ENCODE measurements at places on chromosomes 16 and 17.

DNA sequence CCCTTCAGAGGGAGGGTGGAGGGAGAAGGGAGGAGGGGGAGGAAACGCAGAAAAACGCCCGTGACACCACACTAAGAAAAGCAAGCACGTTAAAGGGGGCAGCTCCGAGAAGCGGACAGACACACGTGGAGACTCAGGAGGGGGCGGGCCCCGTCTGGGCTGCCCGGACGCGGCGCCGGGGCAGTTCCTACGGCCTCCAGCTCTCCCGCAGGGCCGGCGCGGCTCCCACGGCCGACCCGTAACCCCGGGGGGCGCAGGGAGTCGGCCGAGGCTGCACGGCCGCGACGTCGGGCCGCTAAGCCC, 362 bp downstream of the KLHDC4 start:
- peak; percentile 51 for DNase-seq

GRCh38 chr16:78563905-78564304, 464.5 kb downstream of the WWOX start:
- no peak for DNase-seq

GRCh38 chr16:1723450-1724147, 17.6 kb downstream of the MAPK8IP3 start:
- no peak for DNase-seq

- DNase-seq = no peak
These were observed 153.7 kb upstream of the KCNJ18 start for GRCh38 chr17:21538615-21539014.

DNA sequence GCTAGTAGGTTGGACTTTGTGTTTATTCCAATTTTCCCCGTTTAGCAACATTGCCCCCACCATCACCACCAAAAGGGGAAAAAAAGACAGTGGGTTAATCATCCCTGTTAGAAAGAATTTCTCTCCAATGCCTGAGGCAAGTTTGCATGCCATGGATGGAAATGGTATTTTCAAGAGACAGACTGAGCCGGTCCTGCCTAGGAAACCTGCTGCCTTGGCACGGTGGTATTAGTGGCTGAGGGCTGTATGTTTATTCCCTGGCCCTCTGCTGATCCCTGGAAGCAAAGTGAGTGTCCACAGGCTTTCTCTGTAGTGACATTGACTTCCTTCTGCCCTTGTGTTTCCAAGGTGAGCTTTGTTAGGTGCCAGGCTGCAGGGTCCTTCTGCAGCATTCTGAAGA, 427.0 kb upstream of the RBFOX1 start:
- no peak for DNase-seq

DNA sequence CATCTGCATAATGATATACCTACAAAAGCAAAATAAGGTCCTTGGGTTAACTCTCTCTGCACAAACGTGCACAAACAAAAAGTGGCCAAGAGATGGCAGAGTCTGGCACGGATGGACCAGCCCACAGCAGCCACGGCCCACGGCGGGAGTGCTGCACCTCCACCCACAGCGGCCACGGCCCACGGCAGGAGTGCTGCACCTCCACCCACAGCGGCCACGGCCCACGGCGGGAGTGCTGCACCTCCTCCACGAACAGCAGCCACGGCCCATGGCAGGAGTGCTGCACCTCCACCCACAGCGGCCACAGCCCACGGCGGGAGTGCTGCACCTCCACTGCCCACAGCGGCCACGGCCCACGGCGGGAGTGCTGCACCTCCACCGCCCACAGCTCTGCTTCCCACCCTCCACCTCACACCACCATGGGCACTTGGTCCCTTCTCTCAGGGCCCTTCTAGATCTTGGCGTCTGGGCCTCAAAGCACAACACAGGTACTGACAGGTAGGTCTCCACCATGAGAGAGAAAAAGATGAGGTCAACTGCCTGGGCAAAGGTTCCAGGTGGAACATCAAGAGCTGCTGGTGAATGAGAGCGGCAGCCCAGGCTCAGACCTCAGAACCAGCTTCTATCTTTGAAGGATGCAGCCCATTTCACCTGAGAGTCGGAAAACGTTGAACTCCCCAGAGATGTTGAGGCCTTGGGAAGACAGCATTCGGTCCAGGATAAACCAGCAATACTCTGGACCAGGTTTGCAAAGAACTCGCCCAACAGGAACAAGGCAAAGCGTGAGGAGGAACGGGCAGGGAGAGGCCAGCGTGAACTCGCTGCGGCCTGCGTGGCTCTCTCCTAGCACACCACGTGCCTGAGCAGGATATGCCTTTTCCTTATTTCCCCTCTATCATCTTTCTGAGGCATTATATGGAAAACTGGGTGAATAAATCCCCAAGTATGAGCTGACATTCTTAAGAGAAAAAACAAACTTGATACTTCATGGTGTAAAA, 124.5 kb downstream of the ZNF778 start:
- DNase-seq = no peak

- no peak for DNase-seq
These were observed 22.7 kb downstream of the ASGR1 start for GRCh38 chr17:7156342-7156940.

- no peak for DNase-seq
These were observed 18.1 kb downstream of the ADGRG1 start for GRCh38 chr16:57646388-57647039.

GRCh38 chr16:10608687-10609401, 28.4 kb upstream of the EMP2 start:
- DNase-seq = no peak

DNA sequence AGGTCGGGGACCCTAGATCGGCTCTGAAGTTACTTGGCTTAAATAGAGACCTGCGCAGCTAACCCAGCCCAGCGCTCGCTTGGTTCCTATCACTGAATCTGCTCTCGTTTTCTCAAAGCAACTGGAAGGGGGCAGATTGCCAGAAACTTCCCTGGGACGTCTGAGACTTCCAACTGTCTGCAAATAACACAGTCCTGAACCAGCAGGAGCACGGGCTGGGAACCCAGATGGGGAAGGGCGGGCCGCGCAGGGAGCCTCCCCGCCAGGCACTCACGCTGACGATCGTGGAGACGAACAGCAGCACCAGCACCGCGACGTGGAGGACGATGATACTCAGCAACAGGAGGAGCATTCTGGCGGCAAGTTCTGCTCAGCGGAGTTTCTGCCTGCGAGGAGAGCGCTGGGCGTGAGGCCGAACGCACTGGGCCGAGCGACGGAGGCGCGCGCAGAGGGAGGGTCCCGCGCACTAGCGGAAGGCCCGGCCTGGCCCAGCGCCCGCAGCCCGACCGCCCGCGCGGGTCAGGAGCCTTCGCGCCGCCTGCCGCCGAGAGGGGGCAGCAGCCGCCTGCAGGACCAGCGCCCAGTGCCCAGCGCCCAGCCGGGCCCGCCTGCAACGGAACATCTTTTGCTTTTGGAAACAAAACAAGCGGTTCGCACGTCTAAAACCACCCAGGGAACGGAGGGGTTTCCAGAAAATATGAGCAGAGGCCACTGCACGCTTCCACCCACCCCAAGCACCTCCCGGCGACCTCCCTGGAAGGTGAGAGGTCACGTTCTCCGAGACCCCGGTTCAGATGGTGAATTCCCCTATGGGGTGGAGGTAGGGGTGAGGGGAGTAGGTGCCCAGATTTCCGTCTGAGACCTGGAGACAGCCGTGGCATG, 4.5 kb downstream of the PMP22 start:
- no peak for DNase-seq

GRCh38 chr17:2384439-2385127, 16.3 kb downstream of the MNT start:
- no peak for DNase-seq

DNA sequence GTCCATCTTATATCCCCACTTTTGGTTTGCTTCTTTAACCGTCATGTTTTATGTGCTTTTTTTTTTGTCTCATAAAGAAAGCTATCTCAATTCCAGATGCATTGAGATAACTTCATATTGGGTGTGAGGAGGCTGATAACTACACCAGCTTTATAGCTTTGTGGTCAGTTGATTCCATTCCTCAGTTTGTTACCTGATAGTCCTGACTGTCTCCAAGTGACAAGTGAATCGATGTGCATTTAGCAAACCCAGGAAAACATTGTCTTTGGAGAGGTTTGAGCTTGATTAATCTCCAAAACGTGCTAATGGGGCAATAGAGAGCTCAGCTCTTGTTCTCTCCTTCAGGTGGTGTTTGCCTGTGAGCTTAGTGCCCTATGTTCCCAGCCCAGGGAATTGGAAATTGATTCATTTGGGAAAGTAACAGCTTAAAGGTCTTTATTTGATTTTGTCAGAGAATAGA, 22.7 kb downstream of the HS3ST3B1 start:
- no peak for DNase-seq

- no peak for DNase-seq
These were observed 5.9 kb upstream of the XYLT1 start for GRCh38 chr16:17476414-17477259.

DNA sequence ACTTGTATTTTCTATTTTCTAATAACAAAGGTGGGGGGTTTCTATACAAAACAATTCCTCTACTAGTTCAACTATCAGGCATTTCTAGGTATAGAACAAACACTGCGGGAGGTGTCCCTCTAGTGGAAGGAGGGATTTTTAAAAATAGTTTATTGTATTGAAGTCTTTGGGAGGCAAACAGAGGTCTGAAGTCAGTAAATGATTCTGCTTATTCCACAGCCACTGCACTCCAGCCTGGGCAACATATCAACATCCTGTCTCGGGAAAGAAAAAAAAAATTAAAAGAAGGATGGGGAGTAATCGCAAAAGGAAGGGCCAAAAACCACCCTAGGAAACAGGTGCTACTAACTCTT, 648 bp upstream of the ERCC4 start:
- no peak for DNase-seq

- DNase-seq = no peak
These were observed 276.6 kb downstream of the MRTFB start for GRCh38 chr16:14347706-14348105.

GRCh38 chr17:76716839-76717215, 6.1 kb upstream of the MXRA7 start:
- no peak for DNase-seq
